ENCODE measurements at places on chromosomes 4 and X. TPM values are rescaled to one million over a fixed set of nuclear protein-coding genes. Genes with fewer than 3 reads are reported as not detected.

Gene SYP
- total RNA-seq, result 0.28 TPM

Gene PNMA6A
- 0.32 TPM for total RNA-seq

Gene CHST7
- total RNA-seq, result 1.6 TPM

Gene RBM47
- 14.0 TPM for total RNA-seq

Gene ASB12
- not detected for total RNA-seq

Gene ARMCX1
- total RNA-seq, result 16.8 TPM
